ENCODE measurements at places on chromosomes 5 and 9. TPM values are rescaled to one million over a fixed set of nuclear protein-coding genes. Genes with fewer than 3 reads are reported as not detected.

SPINK4 gene
- not detected for total RNA-seq

KCTD16 gene
- 0.16 TPM for total RNA-seq

GMCL2 gene
- not detected for total RNA-seq

PCDHA12 gene
- total RNA-seq = not detected

MAMDC4 gene
- 6.5 TPM for total RNA-seq

CTSV gene
- total RNA-seq = 0.05 TPM

PLPP6 gene
- 5.6 TPM for total RNA-seq

SNCAIP gene
- total RNA-seq = not detected

MYO10 gene
- not detected for total RNA-seq

ARL14EPL gene
- not detected for total RNA-seq

OR2S2 gene
- not detected for total RNA-seq

CPLANE1 gene
- 24.7 TPM for total RNA-seq
